ENCODE measurements at places on chromosomes 2 and 18.

- peak; percentile 29 for DNase-seq
Observed at GRCh38 chr18:23618862-23619387, 32.6 kb upstream of the NPC1 start.

- DNase-seq, result no peak
Observed at GRCh38 chr2:120818441-120818920, 82.8 kb downstream of the GLI2 start.

- DNase-seq, result no peak
Observed at GRCh38 chr18:79819064-79819967, 21.6 kb downstream of the KCNG2 start.

DNA sequence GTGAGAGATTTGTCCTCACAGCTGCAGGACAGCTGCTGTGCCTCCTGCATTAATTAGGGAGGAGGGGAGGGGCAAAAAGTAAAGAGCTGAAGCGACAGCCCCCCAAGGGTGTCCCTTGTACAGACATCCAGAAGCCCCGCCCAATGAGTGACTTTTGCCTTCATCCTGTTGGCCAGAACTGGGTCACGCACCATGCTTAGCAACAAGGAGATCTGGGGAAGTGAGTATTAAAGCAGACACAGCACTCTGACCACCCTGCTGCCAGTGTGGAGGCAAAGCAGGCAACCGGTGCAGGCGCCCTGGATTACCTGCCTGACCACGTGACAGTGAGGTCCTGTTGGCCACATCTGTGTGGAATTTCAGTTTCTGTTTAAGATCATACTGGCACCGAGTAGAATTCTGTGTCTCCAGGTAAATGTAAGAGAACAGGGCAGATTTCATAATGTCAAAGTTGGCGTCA is 21.5 kb upstream of the BIN1 start:
- peak; percentile 72 for DNase-seq

GRCh38 chr2:189204322-189204941 is 24.9 kb upstream of the COL5A2 start:
- DNase-seq, result no peak

DNA sequence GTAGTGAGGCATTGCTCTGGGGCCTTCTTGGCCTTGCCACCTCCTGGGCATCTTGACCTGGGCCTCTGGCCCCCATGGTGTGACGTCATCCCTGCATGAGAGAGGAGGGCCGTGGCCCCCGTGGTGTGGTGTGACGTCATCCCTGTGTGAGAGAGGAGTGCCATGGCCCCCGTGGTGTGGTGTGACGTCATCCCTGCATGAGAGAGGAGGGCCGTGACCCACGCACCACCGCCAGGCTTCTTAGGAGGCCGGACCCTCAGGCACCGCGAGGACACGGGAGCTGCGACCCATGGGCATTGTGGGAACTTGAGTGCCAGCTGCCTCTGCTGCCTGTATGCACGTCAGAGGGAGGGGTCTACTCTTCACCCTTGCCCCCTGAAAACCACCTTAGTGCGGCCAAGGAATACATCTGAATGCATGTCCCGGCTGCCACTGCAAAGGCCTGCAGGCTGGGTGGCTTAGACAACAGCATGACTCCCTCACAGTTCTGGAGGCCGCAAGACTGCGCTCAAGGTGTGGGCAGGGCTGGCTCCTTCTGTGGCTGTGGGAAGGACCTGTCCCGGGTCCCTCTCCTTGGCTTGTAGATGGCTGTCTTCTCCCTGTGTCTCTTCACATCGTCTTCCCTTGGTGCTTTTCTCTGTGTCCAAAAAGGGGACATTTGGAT is 20.8 kb upstream of the OTOS start:
- DNase-seq, result no peak

DNA sequence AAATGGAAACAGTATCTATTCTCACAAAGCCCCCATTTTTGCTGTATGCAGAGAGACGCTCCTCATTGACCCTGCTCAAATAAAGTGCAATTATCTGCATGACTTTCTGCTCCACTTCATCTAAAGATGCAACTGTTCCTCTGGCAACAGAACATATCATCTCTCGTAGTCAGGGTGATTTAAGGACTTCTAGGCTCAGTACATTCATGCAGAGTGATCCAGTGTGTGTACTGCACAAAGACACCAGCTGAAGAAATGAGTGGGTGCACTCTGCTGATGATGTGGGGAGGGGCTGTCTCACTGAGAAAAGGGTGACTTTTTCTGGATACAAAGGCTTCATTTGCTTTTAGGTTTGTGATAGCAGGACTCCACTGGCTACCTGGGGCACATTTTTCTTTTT is 355.2 kb downstream of the GALNT13 start:
- DNase-seq, result peak; percentile 33

DNA sequence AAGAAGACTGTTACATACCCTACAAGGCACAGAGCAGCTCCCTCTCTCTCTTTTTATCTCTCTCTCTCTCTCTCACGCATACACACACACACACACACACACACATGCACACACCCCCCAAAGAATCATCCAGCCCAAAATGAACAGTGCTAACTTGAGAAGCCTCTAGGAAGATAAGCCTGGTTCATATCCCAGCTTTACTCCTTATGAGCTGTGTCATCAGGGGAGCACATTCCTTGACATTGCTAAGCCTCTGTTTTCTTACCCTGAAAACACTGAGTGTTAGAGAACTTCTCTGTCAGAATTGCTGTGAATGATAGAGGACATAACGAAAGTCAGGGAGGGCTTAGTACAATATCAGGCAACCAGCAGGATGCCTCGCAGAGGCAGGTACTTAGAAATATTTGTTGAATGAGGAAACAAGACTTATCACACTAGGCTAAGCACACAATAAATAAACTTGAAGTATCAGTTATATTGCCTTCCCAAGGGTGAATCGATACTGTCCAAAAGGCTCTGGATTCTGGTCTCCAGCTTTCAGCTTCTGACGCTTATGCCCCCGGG is 725.6 kb upstream of the ID2 start:
- no peak for DNase-seq

GRCh38 chr2:101273056-101273455 is 20.4 kb downstream of the CNOT11 start:
- no peak for DNase-seq

All from Ammon's horn (tissue), 1 donor.